ENCODE measurements at places on chromosomes 4 and X.

GRCh38 chr4:1375761-1376322, 28.8 kb downstream of the UVSSA start:
- DNase-seq, result no peak

DNA sequence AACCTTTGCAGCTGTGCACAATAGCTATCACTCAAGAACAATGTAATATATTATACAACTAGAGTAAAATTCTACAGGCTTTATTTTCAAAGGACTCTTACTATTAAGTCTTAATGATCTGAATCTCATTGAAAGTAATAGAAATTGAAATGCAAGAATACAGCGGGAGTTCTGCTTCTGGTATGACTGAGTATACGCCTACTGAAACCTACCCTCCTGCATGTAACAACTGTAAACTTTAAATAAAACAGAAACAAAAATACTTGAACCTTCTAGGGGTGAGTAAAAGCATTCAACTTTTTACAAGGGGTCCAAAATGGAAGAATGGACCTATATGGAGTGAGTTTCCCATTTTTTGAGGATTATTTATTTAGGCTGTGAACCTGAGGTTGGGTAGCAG, 13.5 kb downstream of the DCHS2 start:
- no peak for DNase-seq

GRCh38 chr4:169293343-169294176, 22.8 kb upstream of the SH3RF1 start:
- no peak for DNase-seq

- no peak for DNase-seq
These were observed 199.5 kb upstream of the ZCCHC13 start for GRCh38 chrX:74104356-74105015.

DNA sequence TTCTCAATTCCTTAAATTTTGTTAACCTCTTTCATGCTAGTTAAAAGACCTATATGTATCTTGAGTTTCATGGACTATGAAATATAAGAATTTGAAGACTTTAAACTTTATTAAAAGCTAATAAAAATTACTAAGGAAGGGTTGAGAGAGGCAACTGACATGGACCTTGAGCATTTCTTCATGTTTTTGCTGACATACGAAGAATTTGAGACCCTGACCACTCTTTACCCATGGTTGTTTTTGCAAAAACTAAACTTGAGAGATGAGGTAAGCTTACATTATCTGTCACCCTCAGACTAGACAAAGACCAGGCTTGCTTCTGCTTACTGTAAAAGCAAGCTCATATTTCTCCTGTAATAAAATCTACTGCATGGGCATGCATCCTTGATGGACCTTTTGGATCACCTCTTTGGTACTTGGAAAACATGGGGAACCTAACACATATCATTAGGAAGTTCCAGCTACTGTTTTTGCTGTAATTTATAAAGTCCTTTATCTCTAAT, 338.2 kb upstream of the PABPC4L start:
- no peak for DNase-seq

DNA sequence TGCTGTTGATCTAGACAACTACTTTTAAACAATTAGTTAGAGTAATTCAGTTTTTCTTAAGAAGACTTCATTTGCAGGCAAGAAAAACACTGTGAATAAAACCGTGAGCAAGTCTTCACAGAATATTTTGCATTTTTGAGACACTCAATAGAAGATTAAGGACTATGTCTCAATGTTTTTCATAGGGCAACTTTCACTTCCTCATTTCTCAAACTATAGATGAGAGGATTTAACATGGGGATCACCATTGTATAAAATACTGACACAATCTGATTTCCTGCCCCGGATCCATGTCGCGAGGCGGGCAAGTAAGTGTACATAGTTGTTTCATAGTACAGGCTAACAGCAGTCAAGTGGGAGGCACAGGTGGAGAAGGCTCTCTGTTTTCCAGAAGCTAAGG, 108.8 kb upstream of the IGSF1 start:
- no peak for DNase-seq

GRCh38 chr4:24853142-24853541, 57.8 kb downstream of the SOD3 start:
- DNase-seq, result no peak

GRCh38 chr4:205097-205756, 80.9 kb downstream of the ZNF718 start:
- no peak for DNase-seq

DNA sequence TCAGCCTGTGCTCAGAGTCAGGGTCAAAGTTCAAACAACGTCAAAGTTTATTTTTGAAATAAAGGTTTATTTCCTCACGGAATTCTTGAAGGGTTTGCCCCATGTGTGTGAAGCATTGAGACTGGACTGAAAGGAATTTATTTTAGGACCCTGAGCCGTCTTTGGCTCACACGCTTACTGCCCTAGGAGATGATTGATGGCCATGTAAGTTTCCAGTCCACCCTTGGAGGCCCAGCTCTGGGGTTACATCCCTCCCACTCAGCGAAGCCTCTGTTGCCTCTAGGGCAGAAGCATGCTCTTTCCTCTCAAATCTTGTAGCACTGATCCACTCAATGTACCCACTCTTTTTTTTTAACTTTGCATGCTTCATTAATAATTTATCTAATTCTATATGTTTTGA, 4.5 kb upstream of the NHSL2 start:
- DNase-seq, result no peak

DNA sequence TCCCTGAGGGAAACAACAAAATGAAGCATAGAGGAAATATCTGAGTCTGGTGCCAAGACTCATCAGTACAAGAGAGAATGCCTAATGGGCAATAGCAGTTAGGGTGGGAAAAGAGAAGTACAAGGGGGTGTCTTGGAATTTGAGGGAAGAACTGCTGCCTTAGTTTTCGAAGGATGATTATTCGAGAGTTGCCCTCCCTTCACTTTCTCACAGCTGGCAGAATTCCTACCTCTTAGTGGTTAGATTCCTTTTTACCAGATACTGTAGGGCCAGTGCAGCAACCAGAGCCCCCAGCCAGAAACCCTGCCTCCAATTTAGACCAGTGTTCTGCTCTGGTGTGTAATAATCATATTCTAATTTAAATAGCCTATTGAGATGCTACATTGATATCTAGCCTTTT, 56.5 kb downstream of the NFKB1 start:
- no peak for DNase-seq

DNA sequence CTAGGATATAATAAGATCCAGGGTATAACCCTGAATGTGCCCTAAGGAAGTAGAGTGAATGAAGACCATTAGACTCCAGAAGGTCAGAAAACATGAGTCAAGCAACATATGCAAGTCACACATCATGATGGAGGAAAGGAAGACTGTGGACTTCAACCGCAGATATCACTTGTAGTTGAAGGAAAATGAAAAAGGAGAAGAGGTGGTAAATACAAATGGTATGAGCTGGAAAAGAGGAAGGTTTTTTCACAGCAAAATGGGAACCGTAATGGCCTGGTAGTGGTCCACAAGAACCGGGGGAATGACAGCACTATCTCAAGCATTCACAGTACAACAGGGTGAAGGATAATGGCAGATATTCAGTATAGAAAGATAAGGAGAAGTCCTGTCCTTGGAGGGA, 5.2 kb upstream of the SCFD2 start:
- DNase-seq, result no peak
